EH (cell line): ENCODE measurements at places on chromosomes 16 and 17.

GRCh38 chr16:64364894-64365293 lies 757.0 kb downstream of the CDH11 start:
- DNase-seq: peak; percentile 52

DNA sequence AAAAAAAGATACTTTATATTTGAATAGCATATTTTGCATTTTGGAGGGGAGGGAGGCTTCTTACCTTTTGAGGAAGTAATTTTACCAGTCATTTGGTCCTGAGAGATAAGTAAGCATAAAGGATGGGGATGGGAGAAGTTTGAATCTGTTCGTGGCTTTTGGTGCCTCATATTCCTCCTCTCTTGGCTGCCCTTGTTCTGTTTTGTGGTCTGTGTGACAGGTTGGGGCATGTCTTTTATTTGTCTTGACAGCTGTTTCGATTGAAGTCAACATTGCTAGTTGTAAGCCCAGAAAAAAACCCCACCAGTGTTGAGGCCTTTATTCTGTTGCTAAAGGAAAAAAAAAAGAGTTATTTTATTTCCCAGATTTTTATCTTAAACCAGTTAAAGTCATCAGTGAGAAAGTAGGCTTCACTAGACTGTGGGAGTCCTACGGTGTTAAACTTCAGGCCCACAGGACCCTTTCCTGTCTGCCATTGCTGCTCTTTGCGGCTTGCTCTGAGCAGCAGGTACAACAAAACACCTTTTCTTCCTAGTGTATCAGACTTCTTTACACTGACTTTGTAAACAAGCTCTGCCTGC lies 11.4 kb downstream of the SLC7A6 start:
- DNase-seq: no peak

DNA sequence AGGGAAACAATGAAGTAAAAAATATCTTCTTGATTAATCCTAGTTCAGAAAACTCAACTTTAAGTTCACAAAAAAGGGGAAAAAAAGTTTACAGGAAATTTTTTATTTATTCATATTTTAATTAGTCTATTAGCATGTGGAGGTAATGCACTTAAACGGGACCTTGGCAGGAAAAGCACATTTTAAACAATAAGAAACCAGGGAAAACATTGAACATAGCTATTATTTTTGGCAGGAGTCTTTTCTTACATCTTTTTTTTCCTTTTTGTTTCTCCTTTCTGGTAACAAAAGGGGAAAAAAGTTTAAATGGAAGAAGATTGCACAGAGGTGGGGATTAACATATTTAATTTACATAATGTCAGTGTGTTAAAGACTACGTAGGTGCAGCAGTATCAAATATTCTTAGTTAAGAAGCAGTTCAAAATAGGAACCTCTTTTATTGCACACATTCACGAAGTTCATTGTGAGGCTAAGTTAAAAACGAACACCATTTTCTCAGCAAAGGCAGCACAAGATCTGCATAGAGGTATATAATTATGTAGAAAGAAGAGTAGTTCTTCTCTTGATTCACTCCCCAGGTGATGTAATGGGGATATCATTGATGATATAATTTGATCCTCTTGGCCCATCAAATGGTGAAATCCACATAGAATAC lies 940.5 kb downstream of the CDH11 start:
- DNase-seq: no peak

DNA sequence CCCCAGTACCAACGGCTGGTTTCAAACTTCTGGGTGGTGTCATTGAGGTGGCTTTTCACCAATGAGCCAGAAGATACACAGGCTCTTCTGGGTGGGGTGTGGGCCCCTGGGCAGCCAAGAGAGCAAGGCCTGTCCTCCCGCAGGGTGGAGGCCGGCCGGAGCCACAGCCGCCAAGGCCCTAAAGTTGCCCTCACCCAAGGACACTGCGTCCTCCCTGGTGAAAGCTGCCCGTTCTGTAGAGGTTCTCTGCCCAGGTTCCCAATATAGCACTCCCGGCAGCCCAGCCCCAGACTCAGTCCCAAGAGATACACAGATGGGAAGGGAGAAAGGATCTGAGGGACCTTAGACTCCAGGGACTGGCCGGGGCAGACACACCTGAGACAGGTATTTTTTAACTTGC lies 10.7 kb upstream of the CACNG1 start:
- no peak for DNase-seq

- DNase-seq: no peak
Observed at GRCh38 chr16:11551842-11552241, 34.9 kb downstream of the LITAF start.

- peak; percentile 4 for DNase-seq
Observed at GRCh38 chr16:17691899-17692176, 221.1 kb upstream of the XYLT1 start.

- no peak for DNase-seq
Observed at GRCh38 chr17:69480245-69480644, 65.7 kb downstream of the MAP2K6 start.

GRCh38 chr17:44548376-44549230 lies 8.7 kb upstream of the FZD2 start:
- no peak for DNase-seq

DNA sequence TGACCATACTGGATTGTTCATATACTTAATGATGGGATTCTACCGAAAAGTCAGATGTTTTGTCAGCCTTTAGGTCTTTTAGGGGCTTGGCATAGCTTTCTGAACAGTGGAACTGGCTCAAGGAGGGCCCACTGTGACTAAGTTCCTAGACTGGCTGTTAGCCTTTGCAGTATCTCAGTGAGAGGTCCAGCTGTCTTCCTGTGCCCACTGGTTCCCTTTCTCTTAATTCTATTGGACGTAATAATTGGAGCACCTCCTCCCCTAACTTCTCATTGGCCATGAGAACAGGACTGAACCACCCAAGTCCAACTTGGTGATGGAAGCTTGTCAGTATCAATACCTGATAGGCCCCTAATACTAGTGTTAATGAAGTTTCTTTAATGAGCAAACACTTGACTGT lies 13.5 kb downstream of the KPNA2 start:
- DNase-seq: peak; percentile 33

- DNase-seq: no peak
Observed at GRCh38 chr17:46082257-46082656, 83.2 kb downstream of the STH start.

DNA sequence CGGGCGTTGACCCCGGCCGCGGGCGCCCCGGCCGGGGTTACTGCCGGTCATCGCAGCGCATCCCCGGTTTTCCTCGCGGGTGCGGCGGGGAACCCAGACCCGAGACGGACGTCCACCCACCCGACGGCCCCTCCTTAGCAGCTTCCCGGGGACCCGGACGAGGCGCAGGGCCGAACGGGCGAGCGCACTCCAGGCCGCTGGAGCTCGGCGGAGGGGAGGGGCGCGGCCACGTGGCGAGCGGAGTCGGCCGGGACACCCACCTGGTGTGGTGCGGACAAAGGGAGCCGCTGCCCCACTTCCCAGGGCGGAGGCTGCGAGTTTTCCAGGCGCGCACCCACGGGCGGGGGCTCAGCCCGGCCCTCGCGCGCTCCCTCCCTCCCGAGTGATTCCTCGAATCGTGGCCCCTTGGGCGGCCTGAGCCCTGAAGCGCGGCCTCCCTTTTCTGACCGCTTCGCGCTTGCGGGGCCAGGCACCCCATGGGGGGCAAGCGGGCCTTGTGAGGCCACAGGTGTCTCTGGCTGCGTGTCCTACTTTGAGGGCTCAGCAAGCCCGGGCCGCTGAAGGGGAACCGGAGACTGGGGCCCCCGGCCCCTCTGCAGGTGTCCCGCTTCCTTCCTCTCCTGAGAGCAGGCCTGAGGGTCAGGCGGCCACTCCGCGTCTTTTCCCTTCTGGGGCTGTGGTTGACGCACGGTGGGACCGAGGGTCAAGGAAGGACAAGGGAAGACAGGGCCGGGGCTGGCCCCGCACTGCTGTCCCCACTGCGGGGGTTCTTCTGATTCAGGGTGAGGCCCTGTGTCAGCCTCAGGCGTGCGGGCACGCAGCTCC lies 1.1 kb upstream of the FASN start:
- DNase-seq: no peak

DNA sequence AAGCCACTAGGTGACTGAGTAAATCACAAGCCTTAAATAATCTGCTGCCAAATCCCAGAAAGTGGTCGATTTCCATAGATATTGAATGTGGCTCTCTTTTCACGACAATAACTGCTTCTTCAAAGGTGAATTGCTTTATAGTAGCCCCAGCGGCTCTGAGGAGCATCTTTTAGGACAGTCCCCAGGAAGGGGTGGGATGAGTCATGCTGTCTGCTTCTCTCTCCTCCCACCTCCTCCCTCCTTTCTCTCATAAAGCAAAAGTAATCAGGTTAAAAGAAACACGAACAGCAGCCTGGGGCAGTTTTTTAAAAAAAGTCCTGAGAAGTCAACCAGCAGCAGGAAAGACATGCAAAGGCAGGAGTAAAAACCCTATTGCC lies 1.8 kb downstream of the KIAA0513 start:
- DNase-seq: peak; percentile 85

DNA sequence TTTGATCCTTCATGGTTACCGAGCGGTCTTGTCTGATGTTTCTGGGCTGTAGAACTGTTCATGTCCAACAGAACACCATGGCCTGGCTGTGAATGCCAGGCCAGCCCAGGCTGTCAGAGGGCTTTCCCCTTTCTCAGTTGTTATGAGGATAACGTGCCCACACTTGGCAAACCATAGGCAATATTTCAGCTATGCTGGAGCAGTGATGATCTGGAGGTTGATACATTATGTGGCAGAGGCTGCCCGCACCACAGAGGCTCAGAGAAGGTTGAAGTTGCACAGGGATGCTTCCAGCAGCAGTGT lies 92.9 kb downstream of the C16orf78 start:
- DNase-seq: no peak

DNA sequence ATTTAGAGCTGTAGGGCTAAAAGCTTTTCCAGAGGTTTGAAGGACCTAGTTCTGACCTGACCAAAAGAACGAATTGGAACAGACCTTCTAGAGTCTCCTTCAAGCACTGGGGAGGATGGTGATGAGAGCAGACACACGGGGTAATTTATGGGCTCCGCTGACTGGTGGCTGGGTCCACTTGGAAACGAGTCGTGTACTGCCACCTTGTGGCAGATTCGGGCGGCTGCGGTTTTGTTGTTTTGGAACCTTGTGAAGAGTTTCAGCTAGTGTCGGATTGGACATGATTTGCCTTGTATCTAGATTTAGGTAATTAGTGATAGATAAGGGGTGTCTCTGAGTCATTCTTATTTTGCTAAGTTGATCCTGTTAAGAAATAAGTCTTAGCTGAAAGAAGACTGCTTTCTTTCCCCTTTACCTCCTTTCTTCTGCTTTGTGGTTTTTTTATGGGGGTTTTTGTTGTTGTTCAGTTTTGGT lies 98.9 kb downstream of the AATF start:
- DNase-seq: peak; percentile 80

DNA sequence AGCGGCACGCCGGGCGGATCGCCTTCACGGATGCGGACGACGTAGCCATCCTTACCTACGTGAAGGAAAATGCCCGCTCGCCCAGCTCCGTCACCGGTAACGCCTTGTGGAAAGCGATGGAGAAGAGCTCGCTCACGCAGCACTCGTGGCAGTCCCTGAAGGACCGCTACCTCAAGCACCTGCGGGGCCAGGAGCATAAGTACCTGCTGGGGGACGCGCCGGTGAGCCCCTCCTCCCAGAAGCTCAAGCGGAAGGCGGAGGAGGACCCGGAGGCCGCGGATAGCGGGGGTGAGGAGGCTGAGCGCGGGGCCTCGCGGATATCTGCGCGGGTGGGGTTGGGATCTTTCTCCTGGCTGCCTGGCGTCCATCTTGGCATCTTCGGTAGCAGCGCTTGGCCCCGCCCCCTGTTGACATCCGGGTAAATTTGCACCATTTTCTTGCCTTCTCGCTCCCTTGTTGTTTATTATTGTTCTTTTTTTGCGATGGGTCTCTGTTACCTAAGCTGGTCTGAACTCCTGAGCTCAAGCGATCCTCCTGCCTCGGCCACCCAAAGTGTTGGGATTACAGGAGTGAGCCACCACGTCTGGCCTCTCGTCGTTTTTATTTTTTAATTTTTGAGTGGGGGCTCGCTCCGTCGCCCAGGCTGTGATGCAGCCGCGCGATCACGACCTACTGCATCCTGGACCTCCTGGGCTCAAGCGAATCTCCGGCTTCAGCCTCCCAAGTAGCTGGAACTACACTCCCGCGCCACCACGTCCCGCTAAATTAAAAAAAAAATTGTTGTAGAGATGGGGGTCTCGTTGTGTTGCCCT lies 898 bp downstream of the TERF2IP start:
- peak; percentile 77 for DNase-seq

DNA sequence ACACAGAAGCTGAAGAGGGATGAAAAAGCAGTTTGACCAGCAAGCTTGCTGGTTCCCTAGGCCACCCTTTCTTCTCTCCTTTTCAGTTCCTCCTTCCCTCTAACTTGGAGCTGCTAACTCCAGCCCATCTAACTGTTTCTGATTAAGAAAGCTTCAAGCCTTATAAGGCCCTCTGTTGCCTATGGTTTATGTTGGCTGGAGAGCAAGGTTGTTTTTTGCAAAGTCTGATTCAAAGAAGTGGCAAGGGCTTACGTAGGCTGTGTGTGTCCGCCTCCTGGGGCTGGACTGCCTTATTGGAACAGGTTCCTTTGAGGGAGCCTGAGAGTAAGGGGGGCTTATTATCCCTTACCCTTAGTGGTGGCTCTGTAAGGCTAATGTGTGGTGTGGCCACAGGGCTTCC lies 7.1 kb downstream of the AKAP1 start:
- DNase-seq: peak; percentile 55

GRCh38 chr16:74450236-74450635 lies 29.0 kb upstream of the CLEC18B start:
- DNase-seq: peak; percentile 21

GRCh38 chr17:74892013-74892841 lies 1.2 kb downstream of the FADS6 start:
- no peak for DNase-seq

- DNase-seq: no peak
Observed at GRCh38 chr17:1649844-1650501, at the start of gene RILP. Gene RILP (minus strand): TSS chr17:1649866. CDS start chr17:1649804, 62 bp downstream.
